ENCODE measurements at places on chromosomes 13 and 19. TPM values are rescaled to one million over a fixed set of nuclear protein-coding genes. Genes with fewer than 3 reads are reported as not detected.

GRCh38 chr19:1053176-1054101 is 13.5 kb upstream of the ARHGAP45 start:
- no peak for DNase-seq

DNA sequence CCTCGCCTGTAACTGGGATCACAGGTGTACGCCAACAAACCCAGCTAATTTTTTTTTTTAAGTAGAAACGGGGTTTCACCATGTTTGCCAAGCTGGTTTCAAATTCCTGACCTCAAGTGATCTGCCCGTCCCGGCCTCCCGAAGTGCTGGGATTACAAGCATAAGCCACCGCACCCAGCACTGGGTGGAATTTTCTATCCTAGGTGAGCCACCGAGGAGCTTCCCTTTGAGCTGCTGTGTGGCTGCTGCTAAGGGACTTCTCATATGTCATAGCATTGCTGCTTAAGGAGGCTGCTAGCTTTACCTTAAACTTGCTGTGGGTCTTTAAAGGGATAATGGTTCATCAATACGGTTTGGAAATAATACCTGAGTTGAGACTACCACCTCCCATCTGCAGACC is 2.9 kb upstream of the AMER2 start:
- DNase-seq: no peak

DNA sequence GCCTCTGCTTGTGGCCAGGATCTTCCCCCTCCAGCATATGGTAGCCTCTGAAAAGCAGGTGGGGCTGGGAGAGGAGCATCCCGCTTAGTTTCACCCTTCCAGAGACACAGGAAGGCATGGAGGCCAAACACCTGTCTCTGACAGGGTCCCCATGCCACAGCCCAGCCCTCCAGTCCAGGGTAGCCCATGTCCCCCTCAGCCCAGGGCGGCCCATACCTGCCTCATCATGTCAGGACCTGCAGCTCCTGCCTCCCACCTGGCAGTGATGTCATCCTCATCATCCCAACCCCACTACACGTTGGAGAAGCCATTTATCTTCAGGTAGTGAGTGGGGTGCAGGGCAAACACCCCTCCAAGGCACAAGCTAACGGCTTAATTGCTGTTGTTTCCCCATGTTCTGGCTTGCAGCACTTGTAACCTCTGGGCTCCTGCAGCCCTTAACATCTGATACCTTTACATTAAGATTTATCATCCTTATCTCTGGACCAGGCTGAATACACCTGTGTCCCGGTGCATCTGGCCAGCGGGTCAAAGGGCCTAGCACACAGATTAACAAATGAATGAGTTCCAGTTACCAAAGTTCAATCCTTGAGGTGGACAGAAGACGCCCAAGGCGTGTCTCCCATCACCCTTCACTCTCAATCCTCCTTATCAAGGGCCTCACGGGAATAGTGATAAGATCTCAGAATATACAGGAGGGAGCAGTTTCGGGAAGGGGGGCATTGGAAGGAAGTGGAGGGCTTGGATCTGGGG is 22.2 kb downstream of the ZNF175 start:
- DNase-seq: no peak

- DNase-seq: no peak
These were observed 26.1 kb upstream of the EEF1AKMT1 start for GRCh38 chr13:20799726-20800416.

DNA sequence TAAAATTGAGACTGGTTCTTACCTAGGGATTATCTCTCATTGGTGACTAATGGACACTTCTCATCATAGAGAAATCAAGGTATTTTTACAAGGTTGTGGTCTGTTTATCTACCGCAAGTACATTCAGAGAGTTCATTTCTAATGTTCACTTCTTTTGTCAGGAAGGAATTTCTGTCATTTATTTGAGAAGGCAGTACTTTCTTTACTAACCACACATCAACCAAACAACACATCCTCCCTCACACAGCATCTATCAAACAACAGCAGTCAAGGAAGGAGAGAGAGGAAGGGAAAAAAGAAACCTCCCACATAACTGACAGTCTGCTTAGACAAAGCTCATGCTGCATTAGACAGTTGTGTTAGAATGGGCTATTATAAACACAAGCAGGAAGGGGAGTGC is 182.3 kb upstream of the KLF12 start:
- no peak for DNase-seq

- no peak for DNase-seq
These were observed 4.2 kb downstream of the LYL1 start for GRCh38 chr19:13098277-13099072.

Gene CFAP97D2
- polyA plus RNA-seq: not detected

Gene KCTD12
- polyA plus RNA-seq: 0.66 TPM

Gene TINCR
- 1.9 TPM for polyA plus RNA-seq
